Activated T-cell treated with anti-CD3 and anti-CD28 coated beads for 4 hours (primary cell): ENCODE measurements at places on chromosomes 5 and 9.

DNA sequence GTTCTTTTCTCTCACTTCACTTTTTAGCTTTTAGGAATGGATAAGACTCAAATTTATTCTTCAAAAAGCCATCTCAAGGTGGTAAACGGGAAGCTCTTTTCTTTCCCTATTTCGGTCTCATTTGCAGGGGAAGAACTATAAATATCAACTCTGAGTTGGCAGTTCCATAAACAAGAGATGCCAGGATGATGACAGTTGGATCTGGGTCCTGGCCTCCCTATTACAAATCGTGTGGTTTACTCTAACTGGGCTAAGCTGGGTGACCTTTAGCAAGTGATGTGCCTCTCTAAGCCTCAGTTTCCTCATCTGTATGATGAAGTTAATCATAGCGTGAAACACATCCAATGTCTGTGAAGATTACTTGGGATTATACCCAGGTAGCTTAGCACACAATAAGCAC is 44.2 kb downstream of the TLE4 start:
- no peak for DNase-seq

GRCh38 chr9:106678273-106678672 is 184.7 kb upstream of the ZNF462 start:
- no peak for DNase-seq

DNA sequence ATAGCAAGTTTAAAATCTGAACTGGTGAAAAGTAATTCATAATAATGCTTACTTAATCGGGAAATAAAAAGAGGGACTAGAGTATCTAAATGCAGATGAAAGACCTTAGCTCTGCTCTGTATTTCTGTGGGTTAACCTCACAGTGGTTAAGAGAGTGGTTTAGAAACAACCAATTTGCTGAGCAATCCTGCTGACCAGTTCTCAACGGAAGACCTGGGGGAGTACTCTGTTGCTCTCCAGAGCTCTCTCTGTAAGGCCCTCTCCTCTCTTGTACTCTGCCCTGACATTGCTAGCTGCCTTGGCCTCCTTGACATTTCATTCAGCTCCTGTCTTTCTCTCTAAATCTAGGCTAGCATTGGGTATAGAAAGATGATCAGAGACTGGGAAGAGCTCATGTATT is 1186.6 kb upstream of the SEMA6A start:
- DNase-seq = no peak

DNA sequence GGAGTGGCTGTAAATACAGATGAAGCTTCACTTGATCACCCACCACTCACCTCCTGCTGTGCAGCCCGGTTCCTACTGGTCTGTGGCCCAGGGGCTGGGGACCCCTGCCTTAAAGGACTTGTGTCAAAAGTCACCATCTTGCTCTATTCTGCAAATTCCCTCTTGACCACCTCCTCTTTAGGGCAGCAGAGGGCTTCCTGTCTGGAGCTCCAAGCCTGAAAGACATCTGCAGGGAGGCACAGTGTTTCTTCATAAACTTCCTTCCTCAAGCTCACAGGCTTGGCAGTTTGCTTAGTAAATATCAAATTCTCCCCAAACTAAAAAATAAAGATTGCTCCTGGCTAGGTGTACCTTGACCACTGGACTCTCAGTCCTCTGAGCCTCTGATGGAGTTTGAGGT is 104.4 kb downstream of the FRMD3 start:
- DNase-seq = no peak
